ENCODE measurements at places on chromosomes 6 and 20.

GRCh38 chr6:148497257-148497656, 154.6 kb downstream of the SASH1 start:
- no peak for DNase-seq

DNA sequence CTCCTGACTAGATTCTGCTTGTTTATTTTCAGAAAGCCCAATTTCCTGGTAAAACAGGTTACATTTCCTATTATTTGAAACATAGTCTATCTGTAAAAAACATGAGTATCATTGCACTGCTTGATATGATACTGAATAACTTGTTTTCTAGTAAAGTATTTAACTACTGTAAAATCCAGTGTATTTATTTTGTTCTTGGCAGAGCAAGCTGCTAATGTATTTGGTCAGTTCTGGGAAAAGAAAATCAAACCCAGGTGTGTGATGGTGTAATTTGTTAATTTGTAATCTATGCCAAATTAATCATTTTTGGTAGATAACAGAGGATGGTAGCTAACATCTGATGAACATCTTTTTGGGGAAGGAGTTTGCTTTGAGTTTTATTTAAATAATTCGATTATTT, 50.8 kb downstream of the FKBP5 start:
- no peak for DNase-seq

DNA sequence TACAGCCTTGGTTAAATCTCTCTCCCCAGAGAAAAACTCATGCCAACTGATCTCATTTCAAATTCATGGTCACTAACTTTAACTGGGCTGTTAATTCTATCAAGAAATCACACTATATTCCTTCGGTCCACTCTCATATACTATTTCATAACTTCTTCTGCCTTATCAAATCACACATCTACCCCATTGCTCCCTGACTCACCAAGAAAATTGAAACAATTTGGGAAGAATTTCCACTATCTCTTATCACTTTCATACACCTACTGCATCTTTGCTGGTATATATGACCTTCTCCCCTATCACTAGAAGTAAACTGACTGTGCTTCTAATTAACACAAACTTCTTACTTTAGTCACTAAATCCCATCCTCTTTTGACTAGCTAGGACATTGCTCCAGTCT, 102.3 kb downstream of the FILIP1 start:
- no peak for DNase-seq

- DNase-seq = no peak
Observed at GRCh38 chr20:36519012-36519719, 22.2 kb upstream of the MYL9 start.

GRCh38 chr6:143806282-143807102, 36.6 kb upstream of the LTV1 start:
- DNase-seq = peak; percentile 80

- no peak for DNase-seq
Observed at GRCh38 chr6:140766999-140767398, 1365.7 kb upstream of the GJE1 start.

DNA sequence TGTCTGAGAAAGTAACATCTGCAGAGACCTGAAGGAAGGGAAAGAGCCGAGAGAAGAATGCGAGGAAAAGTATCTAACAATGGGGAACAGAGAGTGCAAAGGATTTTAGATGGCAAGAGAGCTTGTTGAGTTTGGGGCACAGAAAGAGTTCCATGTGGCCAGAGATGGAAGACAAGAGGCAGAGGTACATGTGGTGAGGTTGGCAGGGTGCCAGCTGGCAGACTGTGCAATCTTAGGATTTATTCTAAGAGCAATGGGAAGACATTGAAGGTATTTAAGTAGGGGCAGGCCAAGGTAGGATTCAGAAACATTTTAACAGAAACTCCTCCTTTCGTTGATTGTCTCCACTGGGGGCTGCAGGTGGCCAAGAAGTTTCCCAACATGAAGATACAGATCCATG, 20.4 kb upstream of the LBP start:
- DNase-seq = no peak

- no peak for DNase-seq
Observed at GRCh38 chr20:23393996-23394775, 27.1 kb downstream of the NAPB start.

GRCh38 chr6:48061265-48061990, 49.6 kb downstream of the PTCHD4 start:
- DNase-seq = no peak

- DNase-seq = no peak
Observed at GRCh38 chr20:13744352-13744751, 40.4 kb downstream of the ESF1 start.

- DNase-seq = peak; percentile 85
Observed at GRCh38 chr20:45373353-45374100, 4.6 kb downstream of the TP53TG5 start.

DNA sequence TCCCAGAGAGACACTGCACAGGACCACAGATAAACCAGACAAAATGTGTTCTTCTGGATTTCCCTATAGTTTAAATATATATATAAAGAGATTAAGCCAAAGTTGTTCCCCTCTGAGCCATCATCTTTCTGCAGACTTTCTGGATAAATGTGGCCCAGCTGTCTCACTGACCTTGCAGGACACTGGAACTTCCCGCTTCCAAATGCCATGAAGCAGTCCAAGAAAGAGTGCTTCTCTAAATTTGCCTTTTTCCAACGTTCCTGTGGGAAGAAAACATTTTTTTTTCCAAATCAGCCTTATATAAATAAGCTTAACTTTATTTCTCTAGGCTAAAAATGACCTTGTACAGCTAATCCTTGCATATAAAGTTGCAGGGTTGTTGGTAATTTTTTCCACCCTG, 65.7 kb downstream of the CYP39A1 start:
- DNase-seq = no peak

DNA sequence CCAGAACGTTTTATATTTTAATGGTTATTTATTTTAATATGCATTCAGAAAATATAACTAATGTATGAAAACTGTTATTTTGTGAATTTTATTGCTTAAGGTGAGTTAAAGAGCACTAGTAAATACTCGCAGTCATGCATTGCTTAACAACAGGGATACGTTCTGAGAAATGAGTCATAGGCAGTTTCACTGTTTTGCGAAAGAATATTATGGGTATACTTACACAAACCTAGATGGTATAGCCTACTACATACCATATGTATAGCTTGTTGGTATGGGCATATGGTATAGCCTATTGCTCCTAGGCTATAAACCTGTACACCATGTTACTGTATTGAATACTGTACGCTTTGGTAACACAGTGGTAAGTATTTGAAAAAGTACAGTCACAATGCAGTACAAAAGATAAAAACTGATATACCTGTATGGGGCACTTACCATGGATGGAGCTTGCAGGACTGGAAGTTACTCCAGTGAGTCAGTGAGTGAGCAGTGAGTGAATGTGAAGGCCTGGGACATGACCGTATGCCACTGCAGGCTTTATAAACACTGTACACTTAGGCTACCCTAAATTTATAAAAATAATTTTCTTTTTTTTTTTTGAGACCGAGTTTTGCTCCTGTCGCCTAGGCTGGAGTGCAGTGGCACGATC, 38.5 kb downstream of the ARFGEF2 start:
- no peak for DNase-seq

- DNase-seq = no peak
Observed at GRCh38 chr6:27143474-27144026, 104.0 kb upstream of the PRSS16 start.

GRCh38 chr20:63939061-63939935, 16.9 kb downstream of the UCKL1 start:
- no peak for DNase-seq

DNA sequence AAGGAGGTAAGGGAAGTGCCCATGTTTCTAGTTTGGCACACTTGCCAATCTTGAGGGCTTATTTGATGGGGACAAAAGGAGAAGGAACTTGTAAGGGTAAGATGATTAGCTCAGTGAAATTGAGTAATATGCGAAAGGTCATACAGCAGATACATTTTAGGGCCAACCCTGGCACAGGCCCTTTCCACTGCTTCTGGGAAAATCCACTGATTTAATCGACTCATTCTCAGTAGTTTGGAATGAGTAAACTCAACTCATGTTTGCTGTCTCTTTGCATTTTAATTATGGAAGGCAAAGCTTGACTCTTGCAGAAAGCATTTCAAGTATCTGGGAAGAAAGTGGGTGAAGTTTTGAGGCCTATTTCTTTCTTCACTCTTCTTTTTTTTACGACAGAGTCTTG, 20.0 kb downstream of the PHF20 start:
- no peak for DNase-seq

DNA sequence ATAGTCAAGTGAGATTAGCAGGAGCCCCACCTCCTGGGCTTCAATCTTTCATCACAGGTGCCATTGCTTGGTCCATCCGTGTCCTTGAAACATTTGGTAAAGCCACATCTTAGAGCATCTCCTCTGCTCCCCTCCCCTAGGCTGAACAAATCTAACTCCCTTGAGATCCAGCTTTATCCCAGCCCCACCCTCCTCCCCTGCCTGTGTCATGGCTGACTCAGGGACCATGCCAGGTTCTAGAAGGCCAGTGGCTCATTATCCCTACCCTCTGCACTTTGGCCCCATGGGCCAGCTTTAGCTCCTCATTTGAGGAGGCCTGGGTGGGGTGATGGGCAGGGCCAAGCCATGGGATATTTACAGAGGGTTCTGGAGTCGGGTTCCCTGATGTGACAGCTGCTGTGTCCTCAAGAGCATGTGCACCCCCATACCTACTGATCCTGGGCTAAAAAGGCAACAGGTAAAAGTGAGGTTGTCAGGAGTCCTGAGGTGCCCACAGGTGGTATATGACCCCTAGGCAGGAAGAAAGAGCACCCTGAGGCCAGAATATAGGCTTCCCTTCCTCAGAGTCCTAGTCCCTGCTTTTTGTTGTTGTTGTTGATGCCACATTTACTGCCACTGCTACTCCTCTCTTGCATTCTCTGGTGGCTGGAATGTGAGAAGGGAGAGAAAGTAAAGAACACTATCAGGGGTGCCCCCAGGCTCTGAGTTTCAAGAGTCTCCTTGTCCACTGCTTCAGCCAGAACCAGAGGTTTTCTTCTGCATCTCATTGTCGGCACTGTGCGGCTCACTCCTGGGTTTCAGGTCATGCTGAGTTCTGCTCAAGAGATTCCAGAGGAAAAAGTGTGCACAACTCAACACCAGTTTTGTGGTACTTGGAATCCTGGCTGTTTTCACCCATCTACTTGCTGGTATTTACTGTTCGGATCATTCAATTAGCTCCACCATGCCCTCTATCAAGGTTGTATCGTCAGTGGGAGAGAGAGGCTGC, 228.4 kb downstream of the LRFN2 start:
- no peak for DNase-seq

DNA sequence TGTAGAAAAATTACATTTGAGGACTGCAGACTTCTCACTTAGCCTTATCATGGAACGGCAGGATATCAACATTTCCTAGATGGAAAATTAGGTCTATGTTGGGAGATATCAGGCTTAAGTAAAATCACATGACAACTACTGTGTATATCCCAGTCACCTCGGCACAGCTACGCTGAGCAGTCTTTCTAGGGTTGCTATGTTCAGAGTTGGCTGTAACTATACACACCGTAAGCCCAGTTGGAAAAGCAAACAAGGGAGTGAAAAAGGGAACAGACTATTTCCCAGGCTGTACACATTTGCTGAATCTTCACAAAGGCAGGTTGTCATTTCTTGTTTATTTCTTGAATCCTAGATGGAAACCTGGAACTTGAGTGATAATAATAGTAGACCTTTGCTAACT, 80.7 kb upstream of the PTPRK start:
- DNase-seq = no peak

DNA sequence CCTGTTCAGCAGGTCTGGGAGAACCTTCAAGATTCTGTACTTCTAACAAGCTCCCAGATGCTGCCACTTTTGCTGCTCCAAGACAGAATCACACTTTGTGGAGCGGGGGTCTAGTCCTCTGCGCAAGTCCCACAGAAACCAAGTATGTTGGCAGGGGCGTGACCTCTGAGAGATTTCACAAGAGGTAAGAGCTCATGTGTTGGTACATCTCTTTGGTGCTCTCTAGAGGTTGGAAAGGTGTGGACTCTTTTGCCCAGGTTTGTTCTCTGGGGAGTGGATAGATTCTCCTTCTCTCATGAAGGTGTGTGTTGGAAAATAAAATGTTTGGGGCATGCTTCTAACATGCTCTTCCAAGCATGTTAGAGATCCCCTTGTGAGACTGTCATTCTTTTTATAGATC, 340.9 kb upstream of the IRAK1BP1 start:
- no peak for DNase-seq

DNA sequence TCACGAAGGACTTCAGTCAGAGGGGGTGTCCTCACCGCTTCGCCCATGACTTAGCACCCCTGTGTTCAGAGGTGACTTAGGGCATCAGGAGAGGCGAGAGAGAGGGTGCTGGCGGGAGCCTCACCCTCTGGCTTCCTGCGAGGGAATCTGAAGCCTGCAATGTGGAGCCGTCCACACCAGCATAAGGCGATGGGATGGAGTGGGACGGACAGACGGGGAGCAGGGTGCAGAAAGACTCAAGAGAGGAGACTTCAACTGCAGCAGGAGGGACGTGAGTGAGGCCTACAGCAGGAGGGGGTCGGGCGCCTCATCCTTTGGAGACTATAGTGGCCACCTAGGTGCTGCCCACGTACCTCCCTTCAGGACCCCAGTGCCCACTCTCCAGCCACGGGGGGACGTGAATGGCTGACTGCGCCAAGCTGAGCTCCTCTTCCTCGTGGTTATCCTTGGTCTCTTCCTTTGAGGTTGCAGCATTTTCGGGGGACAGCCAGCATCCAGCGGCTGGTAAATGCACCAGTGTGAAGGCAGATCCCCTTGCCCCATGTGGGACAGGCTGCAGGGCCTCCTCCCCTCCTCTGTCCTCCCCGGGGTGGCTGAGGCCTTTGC, 26.9 kb upstream of the MLN start:
- no peak for DNase-seq

DNA sequence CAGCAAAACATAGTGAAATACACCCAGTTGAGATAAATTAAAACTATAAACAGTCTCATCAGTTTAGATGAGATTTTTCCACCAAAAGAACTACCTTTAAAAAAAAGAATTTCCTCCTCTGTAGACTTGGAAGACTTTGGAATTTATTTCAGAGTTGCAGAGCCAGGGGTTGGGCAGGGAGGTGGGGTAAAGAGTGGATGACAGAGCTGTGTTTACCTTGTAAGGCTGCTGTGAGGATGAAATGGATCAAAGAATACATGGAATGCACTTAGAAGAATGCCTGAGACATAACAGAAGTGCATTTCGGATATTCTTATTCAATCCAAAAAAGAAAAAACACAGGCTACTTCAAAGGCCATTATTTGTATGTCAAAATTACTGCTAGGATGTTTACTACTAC, 6.4 kb upstream of the LY86 start:
- DNase-seq = no peak

DNA sequence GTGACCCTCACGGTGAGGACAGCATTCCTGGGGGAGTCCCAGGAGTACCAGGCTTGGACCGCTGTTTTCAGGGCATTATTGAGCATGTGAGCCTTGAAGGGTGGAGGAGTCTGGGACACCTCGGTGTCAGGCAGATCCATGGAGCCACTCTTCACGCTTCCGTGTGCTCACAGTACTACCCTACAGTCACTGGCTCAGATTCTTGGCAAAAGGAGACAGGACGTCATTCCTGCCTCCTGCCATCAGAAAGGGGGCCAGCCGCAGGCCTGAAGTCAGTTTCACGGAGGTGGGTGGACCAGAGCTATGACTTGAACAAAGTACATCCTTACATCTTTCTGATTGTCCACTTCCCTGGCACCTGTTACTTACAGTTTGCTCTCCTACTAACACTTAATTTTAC, 88.9 kb upstream of the CD83 start:
- no peak for DNase-seq
